Stimulated activated CD4-positive, alpha-beta T cell treated with anti-CD3 and anti-CD28 coated beads, Interleukin-1b, Interleukin-23, amount 100 ng/mL, for 48 hours (primary cell): ENCODE measurements at places on chromosomes 6 and 20.
A peak's percentile ranks its signal among the peaks of the same experiment; 100 is the strongest.

DNA sequence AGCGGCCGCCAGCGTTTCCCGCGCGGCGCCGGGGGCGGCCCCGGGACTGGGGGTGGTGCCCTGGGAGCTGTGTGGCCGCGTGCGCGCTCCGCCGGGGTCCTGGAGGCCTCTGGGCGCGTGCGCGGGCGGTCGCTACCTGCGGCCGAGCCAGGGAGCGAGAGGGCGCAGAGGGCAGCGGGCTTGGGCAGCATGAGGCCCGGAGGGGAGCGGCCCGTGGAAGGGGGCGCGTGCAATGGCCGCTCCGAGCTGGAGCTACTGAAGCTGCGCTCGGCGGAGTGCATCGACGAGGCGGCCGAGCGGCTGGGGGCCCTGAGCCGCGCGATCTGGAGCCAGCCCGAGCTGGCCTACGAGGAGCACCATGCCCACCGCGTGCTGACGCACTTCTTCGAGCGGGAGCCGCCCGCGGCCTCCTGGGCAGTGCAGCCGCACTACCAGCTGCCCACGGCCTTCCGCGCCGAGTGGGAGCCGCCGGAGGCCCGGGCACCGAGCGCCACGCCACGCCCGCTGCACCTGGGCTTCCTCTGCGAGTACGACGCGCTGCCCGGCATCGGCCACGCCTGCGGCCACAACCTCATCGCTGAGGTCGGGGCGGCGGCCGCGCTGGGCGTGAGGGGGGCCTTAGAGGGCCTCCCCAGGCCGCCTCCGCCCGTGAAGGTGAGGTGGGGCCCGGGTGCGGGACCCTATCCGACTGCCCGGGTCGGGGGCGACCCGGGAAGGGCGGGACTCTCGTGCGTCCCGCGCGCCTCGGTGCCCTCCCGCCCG lies at the start of gene PM20D2:
Gene PM20D2, plus strand, starts transcription at position 100 of the 762 bp plus-strand sequence. Its CDS starts 90 bp downstream, at position 190.
- DNase-seq, result peak; percentile 62

DNA sequence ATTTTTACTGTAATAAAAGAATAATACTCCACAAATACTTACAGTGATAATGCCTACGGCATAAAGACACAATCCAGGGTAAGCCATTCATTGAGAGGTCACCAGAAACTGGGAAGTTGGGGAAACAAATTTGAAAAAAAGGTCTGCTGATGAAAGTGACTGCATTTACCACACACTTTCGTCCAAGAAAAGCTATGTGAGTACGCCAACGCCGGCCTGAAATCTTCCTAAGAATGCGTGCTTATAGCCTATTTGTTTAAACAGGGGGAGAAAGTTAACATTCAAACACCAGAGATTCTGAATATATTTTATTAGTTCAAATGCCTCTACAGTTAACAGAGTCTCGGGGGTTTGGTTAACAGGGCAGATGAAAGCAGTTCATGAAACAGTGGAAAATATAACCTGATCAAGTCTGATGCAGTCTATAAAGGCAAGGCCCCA lies 657 bp upstream of the LTV1 start:
- DNase-seq, result no peak

DNA sequence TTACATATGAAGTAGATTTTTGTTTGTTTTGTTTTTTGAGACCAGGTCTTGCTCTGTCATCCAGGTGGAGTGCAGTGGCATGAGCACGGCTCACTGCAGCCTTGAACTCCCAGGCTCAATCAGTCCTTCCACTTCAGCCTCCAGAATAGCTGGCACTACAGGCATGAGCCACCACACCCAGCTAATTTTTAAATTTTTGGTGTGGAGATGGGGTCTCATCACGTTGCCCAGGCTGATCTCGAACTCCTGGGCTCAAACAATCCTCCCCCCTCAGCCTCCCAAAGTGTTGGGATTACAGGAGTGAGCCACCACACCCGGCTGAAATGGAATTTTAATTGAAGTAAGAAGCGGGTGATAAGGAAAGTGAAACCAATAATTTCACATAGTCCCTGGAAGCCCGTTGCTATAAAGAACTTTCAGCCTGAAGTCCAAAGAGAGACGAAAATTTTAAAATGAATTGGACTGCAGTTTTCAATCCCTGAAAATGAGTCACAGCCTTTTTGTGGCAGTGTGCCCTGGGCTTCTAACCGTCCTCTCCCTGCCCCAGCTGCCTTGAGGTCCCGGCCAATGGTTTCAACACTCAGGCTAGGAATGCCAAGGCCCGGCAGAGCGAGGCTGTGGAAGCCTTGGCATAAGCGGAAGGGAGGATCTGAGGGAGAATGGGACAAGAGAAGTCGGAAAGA lies 757 bp downstream of the RAET1E start:
- DNase-seq, result no peak

DNA sequence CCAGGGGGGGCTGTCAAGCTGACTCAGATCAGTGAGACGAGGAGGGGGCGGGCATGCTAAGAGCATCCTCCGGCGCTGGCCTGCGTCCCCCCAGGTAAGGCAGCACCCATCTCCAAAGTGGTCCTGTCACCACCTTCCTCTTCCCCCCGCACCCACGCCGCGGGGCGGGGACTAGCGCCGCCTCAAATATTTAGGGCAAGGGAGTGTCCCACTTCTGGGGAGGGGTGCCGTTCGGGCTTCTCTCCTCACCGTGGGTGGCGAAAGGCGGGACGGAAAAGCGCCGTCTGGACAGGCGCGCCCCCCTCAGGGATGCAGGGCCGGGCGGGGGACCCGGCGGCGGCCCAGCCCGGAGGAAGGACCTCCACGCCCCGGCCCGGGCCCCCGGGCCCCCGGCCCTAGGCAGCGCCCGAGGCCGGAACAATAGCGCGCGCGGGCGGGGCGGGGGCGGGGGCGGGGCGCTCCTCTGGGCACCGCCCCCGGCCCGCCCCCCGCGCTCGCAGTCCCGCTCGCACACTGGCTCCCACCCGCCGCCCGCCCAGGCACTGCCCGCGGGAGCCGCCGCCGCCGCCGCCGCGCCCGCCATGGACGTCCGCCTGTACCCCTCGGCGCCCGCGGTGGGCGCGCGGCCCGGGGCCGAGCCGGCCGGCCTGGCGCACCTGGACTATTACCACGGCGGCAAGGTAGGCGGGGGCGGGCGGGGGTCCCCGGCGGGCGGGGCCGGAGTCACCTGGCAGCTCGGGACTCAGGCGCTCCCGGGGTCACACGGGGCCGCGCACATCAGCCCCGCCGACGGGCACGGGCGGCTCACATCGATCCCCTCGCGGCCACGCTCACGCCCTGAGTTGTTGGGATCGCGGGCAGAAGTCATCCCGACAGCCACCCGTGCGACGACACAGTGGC lies at the start of gene TOX2:
Gene TOX2, plus strand, starts transcription at position 542 of the 900 bp plus-strand sequence. Its CDS starts 40 bp downstream, at position 582.
- DNase-seq, result no peak

- no peak for DNase-seq
Measured at GRCh38 chr6:21808045-21808470, 214.5 kb downstream of the SOX4 start.

- DNase-seq, result no peak
Measured at GRCh38 chr6:69238067-69238466, 558.7 kb downstream of the LMBRD1 start.

DNA sequence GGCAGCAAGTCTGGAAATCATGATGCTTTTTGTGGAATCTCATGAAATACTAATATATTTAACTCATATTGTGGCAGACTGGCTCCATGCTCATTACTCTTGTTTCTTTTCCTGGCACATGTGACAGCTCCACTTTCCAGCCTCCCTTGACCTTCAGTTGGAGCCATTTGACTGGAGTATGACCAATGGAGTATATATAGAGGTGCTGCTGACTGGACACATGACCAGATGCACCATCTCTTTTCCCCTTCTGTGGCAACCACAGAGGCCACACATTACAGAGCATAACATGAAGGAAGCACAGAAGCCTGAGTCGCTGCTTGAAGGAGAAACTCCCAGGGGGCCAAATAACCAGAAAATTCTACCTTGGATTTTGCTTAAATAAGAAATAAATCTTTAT lies 77.4 kb downstream of the MKKS start:
- no peak for DNase-seq

DNA sequence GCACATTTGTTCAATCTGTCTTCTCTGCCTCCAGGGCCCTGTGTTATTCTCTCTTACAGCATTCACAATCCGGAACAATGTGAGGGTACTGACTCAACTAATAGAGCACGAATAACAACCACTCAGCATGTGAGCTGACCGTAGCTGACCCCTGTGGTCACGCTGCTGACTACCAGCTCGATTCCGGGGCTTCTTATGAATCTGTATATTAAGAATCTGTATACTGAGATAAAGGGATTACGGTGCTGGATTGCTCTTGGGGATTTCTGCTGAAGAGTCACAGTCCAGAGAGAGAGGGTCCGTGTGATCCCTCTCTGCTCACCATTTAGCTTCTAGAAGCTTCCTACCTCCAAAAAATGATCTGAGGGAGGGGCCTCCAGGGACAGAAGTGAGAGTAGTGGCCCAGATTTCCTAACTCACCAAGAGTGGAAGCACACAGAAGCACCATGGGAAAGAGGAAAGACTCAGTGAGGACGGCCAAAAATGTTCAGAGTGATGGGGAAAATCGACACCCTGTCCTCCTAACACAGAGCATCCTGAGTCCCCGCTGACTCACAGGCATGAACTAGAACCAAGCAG lies 156.2 kb downstream of the THBS2 start:
- no peak for DNase-seq

DNA sequence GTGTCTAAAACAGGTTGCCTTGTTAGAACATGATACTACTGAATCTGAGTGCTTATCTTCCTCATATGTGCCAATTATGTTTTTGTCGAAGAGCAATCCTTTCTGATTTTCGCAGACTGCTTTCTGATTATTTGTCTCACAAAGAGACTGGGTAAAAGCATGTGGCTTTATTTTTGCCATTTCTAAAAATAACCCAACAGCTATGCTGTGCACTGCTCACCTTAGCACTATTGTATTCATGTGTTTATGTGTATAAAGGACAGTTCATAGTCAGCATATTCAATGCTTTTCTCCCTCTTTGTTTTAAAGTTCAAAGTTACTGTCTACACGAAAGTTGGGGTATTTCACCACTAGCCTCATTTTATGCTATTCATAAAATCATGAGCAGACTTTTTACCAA lies 127.0 kb downstream of the SGK1 start:
- DNase-seq, result no peak

GRCh38 chr20:60167812-60168211 lies 209.6 kb downstream of the CDH26 start:
- no peak for DNase-seq

- no peak for DNase-seq
Measured at GRCh38 chr20:12037521-12037920, 119.8 kb downstream of the BTBD3 start.

DNA sequence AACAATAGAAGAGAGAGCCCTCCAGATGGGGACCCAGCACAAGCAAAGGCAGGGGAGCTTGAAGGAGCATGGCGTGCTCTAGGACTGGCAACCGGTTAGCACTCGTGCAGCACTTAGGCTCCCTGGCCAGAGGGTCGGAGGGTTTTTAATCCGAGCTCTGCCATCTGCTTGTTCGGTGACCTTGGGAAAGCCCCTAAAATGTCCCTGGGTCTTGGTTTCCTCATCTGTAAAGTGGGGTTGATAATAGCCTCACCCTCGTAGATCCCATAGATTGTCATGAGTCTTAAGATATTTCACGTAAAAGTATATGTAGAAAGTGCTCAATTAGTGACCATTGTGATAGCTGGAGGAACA lies 16.6 kb upstream of the HCK start:
- DNase-seq, result no peak

GRCh38 chr6:15498640-15499039 lies 164.2 kb downstream of the DTNBP1 start:
- DNase-seq, result no peak

DNA sequence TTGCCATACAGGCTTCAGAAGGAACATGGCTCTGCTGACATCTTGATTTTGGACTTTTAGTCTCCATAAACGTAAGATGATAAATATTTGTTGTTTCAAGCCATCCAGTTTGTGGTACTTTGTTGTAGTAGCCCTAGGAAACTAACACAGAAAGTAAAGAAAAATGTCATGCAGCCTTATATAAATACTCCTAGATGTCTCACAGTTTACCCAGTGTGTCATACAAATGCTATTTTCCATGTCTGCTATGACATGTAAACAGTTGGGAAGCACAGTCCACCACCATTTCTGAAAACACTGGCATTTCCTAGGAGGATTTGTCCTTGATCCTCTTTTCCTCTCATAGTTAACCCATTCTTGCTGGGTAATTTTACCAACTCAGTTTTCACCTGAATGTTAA lies 30.6 kb upstream of the ME1 start:
- no peak for DNase-seq

DNA sequence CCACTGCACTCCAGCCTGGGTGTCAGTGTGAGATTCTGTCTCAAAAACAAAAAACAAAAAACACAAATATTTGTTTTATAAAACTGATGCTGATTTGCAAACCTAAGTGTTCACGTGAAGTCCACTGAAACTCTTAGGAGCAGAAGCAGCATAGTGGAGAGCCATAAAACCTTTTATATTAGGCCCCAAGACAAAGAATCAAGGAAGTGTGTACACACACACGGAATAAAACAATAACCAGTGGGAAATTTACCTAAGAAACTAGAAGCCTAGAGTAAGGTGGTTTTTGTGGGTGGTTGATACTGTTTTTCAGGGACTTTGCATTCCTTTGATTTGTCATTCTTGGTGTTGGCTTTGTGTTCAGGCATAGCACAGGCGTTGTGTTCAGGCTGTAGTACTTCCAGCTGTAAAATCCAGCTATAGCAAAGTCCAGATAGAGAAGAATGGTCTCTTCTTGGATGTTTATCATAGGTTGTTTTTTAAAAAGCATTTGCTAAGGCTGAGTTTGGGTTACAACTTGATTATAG lies 61.3 kb downstream of the ATRN start:
- no peak for DNase-seq

DNA sequence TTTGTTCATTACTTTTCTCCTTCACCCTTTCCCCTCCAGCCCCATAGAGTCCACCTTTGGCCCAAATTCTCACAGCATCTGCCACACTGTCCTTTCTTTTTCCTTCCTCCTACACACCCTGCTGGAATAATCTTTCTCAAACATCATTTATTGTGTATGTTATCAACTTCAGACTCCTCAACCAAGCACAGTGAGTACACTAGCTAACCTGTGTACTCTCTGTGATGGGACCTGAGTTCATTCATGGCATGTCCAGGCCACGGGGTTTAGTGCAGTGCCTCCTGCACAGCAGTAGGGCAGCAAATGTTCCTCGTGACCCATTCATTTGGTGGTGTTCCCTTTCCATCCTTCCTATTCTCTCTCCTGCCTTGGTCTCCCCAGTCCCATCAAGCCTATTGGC lies 7.1 kb upstream of the ARMC12 start:
- no peak for DNase-seq

- no peak for DNase-seq
Measured at GRCh38 chr6:153941768-153942167, 97.3 kb upstream of the OPRM1 start.

GRCh38 chr20:25321262-25321831 lies 69.3 kb downstream of the ABHD12 start:
- DNase-seq, result no peak

DNA sequence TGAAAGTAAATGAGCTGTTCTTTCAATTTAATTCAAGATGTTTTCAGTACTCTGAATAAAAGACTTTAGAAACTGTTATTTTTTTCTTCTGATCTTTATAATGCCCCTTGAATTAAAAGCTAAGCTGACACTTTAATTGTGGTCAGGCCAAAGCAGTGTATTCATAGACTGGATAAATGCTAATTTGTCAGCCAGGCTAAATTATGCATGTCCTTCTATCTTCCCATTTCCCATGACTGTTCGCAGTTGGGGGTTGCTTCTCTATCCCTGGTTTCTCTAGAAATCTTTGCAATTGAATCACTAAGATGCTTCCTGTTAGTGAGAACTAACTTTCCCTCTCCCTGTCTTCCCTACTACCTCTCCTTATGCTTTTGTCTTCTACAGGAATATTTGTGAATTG lies 396.2 kb downstream of the RFPL4B start:
- no peak for DNase-seq

GRCh38 chr6:43171707-43172103 lies 636 bp downstream of the SRF start:
- peak; percentile 18 for DNase-seq
